ENCODE measurements at places on chromosomes 7 and 10.

DNA sequence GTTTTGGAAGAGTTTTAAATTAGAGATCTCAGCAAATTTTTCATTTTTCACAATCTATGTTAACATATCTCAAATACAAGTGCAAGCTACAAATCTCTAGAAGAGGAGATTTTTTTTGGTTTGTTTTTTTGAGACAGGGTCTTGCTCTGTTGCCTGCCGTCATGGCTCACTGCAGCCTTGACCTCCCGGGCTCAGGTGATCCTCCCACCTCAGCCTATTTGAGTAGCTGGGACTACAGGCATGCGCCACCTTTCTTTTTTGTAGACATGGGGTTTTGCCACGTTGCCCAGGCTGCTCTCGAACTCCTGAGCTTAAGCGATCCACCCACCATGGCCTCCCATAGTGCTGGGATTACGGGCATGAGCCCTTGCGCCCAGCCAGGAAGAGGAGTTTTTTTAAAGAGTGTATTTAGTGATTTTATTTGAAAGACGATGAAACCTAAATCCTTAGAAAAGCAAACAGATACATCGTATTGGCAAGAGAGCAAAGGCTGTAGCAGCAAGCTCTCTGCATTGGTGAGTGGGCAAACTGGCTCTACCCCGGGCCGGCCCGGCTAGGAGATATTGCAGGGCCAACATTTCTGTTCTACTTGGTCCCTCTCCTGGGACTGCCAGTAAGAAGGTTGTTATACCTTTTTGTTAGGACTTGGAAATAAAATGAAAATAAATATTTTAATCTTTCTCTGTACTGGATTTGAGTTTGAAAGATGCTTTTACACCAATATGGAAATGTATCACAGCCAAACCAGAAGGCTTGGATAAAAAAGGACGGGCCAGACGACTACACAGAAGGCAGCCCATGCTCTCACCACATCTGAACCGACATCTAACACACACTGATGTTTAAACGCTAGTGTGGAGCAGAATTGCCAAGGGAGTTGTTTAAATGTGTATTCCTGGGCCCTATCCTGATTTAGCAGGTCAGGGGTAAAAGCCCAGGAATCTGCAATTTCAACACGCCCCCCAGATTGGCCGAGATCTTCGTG, 49.6 kb upstream of the RHEB start:
- DNase-seq = no peak

GRCh38 chr10:119675483-119676170, 24.4 kb downstream of the BAG3 start:
- no peak for DNase-seq

DNA sequence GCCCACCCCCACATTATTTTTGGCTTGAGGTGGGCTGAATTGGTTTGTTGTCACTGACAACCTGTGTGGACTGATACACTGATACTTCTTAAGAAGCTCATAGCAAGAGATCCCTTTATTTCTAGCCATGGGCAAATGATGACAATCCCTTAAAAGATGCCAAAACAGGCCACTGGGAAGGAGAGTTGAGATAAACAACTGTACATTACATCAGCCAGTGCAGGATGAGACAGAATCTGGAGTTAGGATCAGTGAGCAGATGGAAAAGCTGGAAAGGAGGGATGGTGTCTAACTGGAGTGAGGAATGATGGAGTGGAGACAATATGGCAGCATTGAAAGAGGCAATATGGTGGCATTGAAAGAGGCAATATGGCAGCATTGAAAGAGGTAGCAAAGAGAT, 195.9 kb upstream of the LYZL2 start:
- no peak for DNase-seq

DNA sequence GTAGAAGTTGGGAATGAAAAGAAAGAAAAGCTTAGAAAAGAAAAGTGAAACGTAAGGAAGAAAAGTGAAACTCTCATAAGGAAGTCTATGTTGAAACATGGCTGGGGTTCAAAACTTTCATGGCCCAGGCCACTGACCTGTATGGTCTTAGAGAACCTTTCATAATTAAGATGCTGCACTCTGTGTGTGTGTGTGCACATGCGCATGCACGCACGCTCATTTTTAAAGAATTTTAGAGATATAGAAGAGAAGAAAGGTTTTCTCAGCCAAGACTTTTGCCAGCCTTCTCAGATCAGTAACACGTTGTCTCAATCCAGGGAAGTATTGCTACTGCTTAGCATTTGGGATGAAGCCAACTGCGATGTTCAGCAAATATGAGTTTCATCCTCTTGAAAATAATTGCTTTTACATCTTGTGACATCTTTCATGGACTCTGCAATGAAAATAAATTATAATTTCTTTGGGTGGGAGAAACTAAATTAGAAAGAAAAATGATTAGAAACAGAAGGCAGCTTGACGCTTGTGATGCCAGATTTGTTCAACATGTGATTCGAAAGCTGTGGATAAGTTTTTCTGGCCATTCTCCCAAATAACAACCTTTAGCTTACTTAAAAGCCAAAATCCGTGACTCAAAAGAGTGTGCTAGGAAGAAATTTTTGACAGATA, 16.2 kb upstream of the SLC26A4 start:
- DNase-seq = no peak

DNA sequence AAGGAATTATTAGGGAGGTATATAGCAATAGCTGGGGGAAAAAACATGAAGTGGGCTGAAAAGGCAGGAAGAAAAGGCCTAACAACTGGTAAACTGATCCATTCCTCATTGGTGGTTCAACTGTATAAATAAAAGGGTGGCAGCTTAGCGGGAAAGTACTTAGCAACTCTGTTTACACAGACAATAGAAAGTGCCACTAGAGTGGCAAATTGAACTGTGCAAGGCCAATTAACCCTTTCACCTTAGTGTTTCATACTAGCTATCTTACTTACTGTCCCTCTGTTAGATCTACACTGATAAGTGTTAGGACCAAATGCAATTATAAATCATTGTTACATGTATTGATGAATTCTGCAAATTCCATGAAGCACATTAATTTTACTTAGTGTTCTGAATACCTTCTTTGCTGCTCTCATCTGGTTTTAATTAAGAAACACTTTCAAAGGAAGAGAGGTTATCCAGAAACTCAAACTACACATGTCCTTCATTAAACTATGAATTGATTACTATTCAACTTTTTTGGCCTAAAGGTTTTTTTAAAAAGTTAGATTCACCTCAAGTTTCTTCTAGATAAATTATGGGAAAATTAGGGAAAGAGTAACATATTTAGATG, 28.0 kb downstream of the DNAJC1 start:
- no peak for DNase-seq

GRCh38 chr7:47501406-47501805, 80.5 kb downstream of the TNS3 start:
- DNase-seq = no peak

DNA sequence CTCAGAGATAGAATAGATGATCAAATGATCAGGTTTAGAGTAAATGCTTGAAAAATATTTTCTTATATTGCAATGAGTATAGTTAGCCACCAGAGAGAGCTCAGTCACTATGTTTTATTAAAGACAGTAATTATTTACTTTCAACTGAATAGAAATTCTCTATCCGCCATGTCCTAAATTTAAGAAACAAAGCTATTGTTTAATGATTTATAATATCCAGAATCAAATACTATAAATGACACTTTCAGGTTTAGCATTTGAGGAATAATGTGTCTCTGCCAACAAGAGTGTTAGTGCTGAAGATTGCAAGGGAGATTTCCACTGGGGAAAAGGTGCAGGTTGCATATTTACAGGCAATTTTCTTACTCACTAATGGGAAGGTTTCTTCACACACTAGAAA, 184.7 kb downstream of the DGKB start:
- no peak for DNase-seq

DNA sequence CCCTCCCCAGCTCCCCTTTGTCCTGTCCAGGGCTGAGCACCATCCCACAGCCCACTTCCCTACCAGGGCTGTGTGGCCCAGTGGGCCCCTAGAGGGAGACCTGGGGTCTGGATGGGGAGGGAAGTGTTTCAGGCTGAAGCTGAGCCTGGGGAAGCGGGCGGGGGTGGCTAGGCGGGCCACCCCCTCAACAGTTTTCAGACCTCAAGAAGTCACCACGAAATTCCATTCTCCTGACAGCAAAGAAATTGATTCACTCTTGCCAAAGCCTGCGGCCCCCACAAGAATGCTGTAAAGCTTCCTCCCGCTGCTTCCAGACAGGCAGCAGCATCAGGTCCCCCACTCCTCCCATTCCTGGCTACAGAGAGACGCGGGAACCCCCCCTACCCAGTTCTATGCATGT, 2.5 kb upstream of the LFNG start:
- peak; percentile 33 for DNase-seq

Data from suppressor macrophage (primary cell).